ENCODE measurements at places on chromosomes 2 and 18.

- no peak overlapping the region for H3K4me3 ChIP-seq
- H3K27ac ChIP-seq = no peak overlapping the region
- H3K27me3 ChIP-seq = peaks cover 9% of the 10 kb centered on the region
These were observed 3.8 kb downstream of the SAG start for GRCh38 chr2:233311241-233311926.

GRCh38 chr18:57833441-57834101 is 30.5 kb upstream of the ATP8B1 start:
- peak overlapping the region; percentile 18 for H3K4me3 ChIP-seq
- H3K27ac ChIP-seq = peak overlapping the region; percentile 84
- no peak for DNase-seq
- H3K4me1 ChIP-seq = peaks cover 21% of the 10 kb centered on the region
- no peaks in the 10 kb centered on the region for H3K36me3 ChIP-seq
- H3K27me3 ChIP-seq = no peaks in the 10 kb centered on the region

GRCh38 chr18:23209796-23210195 is 74.5 kb downstream of the CABLES1 start:
- no peaks in the 10 kb centered on the region for H3K27me3 ChIP-seq
- H3K4me1 ChIP-seq = peaks cover 22% of the 10 kb centered on the region
- no peak overlapping the region for H3K4me3 ChIP-seq
- peaks cover 41% of the 10 kb centered on the region for H3K36me3 ChIP-seq

- no peak for DNase-seq
- no peak overlapping the region for H3K4me3 ChIP-seq
- no peaks in the 10 kb centered on the region for H3K36me3 ChIP-seq
- no peak overlapping the region for H3K27ac ChIP-seq
These were observed 121.8 kb downstream of the GLI2 start for GRCh38 chr2:120857422-120857821.

GRCh38 chr18:76955524-76956170 is 133.3 kb downstream of the ZNF236 start:
- peaks cover 31% of the 10 kb centered on the region for H3K36me3 ChIP-seq
- no peak overlapping the region for H3K27ac ChIP-seq
- no peaks in the 10 kb centered on the region for H3K27me3 ChIP-seq
- peaks cover 6% of the 10 kb centered on the region for H3K4me1 ChIP-seq

DNA sequence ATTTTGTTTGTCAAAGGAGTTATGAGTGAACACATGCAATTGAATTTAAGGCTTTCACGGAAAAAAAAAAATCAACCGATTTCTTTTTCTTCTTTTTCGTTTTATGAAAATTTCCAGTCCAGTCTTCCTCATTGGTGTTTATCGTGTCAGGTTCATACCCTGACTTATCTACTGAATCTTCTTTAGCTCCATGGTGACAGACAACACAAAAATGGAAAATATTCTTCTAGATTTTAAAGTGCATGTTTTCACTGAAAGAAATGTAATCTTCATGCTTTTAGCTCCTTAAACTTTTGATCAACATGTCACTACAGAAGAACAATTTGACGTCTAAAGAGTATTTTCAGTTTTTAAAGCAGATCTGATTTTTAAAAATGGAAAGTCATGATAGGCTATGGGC is 14.7 kb downstream of the KCNE4 start:
- H3K27ac ChIP-seq = no peak overlapping the region
- H3K4me1 ChIP-seq = peaks cover 46% of the 10 kb centered on the region
- H3K27me3 ChIP-seq = no peaks in the 10 kb centered on the region

DNA sequence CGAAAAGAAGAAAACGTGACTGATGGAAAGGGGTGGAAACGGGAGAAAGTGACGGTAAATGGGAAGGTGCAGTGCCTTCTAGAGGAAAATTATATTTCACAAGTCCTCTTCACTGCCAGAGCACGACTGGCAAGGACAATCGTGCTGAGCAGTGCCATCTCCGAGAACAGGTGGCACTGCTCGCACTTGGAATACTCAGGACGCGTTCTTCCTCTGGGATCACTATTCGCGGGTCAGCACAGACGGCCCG is 364 bp downstream of the STAT1 start:
- no peak for DNase-seq
- no peak overlapping the region for H3K27ac ChIP-seq
- H3K4me1 ChIP-seq = peaks cover 16% of the 10 kb centered on the region
- H3K36me3 ChIP-seq = no peaks in the 10 kb centered on the region
- H3K27me3 ChIP-seq = no peaks in the 10 kb centered on the region

DNA sequence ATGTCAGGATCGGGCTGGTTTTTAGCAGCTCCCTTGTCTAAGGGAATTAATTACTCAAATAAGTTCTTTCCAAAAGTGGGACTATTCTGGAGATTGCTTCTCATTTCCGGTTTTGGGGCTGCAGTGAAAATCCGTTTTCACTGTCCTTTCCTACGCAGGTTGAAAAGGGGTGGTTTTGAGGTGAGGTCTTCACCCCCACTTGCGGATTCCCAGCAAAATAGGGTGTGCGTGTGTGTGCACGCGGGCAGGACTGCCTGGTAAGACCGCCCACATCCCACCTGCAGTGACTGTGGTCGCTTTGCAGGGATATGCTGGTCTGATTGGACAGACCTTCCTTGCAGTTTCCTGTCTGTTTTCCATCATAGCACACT is 472 bp upstream of the PLEKHM3 start:
- DNase-seq = no peak
- H3K4me3 ChIP-seq = peak overlapping the region; percentile 94
- H3K27ac ChIP-seq = peak overlapping the region; percentile 95
- H3K27me3 ChIP-seq = peaks cover 4% of the 10 kb centered on the region

DNA sequence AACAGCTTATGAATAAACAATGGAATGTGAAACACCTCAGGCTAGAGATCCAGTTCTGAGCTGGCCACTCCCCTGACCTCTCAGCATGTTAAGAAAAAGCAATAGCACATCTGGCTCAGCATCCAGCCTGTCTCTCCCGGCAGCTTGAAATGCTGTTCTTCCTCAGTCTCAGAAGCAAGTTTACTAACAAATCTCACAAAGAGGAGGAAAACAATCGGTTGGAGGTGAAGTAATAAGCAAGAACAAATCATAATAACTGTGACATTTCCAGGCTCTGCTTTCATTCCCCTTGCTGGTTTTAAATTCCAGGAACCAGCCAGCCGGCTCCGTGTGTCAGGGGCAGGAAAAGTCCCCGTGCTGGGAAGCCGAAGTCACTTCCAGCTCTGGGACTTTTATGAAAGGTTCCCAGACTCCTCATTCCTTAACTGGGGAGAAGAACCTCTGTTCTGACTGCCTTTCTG is 133.9 kb upstream of the ARL4C start:
- no peaks in the 10 kb centered on the region for H3K36me3 ChIP-seq
- no peaks in the 10 kb centered on the region for H3K27me3 ChIP-seq
- peak overlapping the region; percentile 21 for H3K4me3 ChIP-seq
- H3K4me1 ChIP-seq = peaks cover 18% of the 10 kb centered on the region
- no peak for DNase-seq

DNA sequence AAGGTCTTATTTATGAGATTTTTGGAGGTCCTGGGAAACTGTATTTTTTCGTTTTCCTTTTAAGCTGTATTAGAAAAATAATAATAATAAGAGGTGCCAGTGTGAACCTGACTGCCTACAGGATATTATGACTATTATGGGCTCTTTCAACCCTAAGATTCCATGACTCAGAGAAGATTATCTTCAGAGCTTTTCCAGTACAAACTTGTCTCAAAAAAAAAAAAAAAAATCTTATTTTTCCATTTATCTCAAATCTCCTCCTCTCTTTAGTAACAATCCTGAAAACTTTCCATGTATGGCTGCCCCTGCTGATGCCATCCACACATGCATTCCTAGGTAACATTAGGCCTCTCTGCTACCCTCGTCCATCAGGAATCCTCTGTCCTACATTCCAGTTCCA is 36.7 kb upstream of the RPE start:
- peaks cover 9% of the 10 kb centered on the region for H3K4me1 ChIP-seq
- H3K27me3 ChIP-seq = peaks cover 2% of the 10 kb centered on the region
- H3K27ac ChIP-seq = peak overlapping the region; percentile 14
- H3K36me3 ChIP-seq = no peaks in the 10 kb centered on the region
- DNase-seq = no peak

- H3K36me3 ChIP-seq = peaks cover 4% of the 10 kb centered on the region
- peaks cover 23% of the 10 kb centered on the region for H3K27me3 ChIP-seq
- H3K4me3 ChIP-seq = no peak overlapping the region
- no peak overlapping the region for H3K27ac ChIP-seq
These were observed 71.0 kb downstream of the NOL4 start for GRCh38 chr18:34153711-34154110.

- DNase-seq = no peak
- H3K27me3 ChIP-seq = peaks cover 8% of the 10 kb centered on the region
- no peaks in the 10 kb centered on the region for H3K36me3 ChIP-seq
- H3K4me3 ChIP-seq = no peak overlapping the region
- H3K27ac ChIP-seq = no peak overlapping the region
These were observed 290.7 kb upstream of the ID2 start for GRCh38 chr2:8391126-8391525.

- H3K27me3 ChIP-seq = peaks cover 12% of the 10 kb centered on the region
- DNase-seq = no peak
- H3K4me3 ChIP-seq = no peak overlapping the region
- peaks cover 8% of the 10 kb centered on the region for H3K4me1 ChIP-seq
- H3K27ac ChIP-seq = no peak overlapping the region
- no peaks in the 10 kb centered on the region for H3K36me3 ChIP-seq
These were observed 122.4 kb upstream of the ZNF236 start for GRCh38 chr18:76699923-76700322.

DNA sequence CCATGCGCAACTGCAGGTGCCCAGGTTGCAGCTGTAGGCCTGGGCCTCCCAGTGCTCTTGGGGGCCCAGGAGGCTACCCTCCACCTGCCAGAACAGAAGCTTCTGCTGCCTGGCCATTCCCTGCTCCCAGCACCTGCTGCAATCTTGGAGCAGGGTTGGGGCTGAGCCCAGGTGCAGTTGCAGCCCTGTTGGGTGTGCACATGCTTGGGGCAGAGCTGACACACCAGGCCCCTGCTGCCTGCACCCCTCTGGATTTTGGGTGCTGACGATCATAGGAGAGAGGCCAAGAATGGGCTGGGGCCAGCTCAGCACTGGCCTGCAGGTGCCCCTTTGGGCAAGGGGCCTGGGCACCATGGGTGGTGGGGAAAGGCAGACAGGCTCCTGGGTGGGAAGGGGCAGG is 20.5 kb upstream of the SP140L start:
- H3K4me3 ChIP-seq = no peak overlapping the region
- DNase-seq = no peak
- H3K4me1 ChIP-seq = no peaks in the 10 kb centered on the region
- H3K36me3 ChIP-seq = peaks cover 7% of the 10 kb centered on the region

- DNase-seq = no peak
- H3K36me3 ChIP-seq = peaks cover 10% of the 10 kb centered on the region
- H3K4me3 ChIP-seq = no peak overlapping the region
- no peak overlapping the region for H3K27ac ChIP-seq
These were observed 64.1 kb upstream of the RAPGEF4 start for GRCh38 chr2:172671501-172671900.

DNA sequence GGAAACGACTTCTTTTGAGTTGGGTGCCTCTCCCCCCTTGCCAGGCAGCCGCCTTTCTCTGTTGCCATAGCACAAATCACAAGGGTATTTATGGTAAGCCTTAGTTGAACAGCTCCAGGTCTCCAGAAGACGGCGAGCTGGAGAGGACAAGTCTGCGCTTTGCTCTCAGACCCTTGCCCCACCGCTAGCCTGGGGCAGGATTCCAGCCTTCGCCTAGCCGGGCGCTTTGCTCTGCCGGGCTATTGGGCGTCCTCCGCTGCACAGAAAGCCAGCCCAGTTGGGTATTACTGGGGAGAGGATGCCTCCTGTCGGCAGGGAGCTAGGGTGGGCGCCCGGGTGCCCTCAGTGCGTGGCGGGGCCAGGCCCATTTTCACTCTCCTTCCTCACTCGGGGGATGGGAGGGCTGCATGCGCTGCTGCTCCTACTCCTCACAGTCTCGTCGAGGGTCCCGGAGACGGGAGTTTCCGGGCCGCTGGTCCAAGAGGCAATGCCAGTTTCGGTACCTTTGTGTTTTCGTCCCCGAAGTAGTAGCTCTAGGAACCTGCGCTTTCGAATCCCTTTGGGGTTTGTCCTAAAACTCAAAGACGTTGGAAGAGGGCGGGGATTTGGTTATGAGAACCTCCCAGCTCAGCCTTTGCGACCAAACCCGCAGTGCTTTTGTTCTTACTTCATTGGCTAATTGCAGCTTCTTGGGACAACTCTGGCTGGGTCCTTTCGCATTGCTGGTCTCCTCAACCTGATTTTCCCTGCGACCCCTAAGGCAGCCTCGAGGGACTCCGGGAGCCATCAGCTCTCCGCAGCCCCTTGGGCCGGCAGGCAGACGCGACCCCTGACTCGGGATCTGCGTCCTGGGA is 3.6 kb upstream of the DLX2 start:
- H3K36me3 ChIP-seq = no peaks in the 10 kb centered on the region
- H3K4me3 ChIP-seq = peak overlapping the region; percentile 73
- H3K27ac ChIP-seq = no peak overlapping the region
- peaks cover 20% of the 10 kb centered on the region for H3K4me1 ChIP-seq
- DNase-seq = no peak
- no peaks in the 10 kb centered on the region for H3K27me3 ChIP-seq

DNA sequence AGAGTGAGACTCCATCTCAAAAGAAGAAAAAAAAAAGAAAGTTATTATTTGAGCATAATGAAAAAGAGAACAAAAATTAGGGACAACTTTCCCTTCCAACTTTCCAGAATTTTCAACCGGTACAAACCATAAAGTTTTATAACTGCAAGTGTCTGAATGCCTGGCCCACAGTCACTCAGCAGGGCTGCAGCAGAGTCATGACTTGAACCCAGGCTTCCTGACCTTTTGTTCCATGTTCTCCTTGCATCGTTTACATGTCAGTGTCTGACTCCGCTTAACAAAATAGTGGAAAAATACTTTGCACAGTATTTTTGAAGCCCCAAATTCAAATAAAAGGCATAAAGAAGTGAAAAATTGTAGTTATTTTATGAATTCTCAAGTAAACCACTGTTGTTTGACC is 82.7 kb downstream of the LTBP1 start:
- H3K36me3 ChIP-seq = peaks cover 2% of the 10 kb centered on the region
- peak overlapping the region; percentile 86 for H3K27ac ChIP-seq
- H3K4me1 ChIP-seq = peaks cover 41% of the 10 kb centered on the region
- no peaks in the 10 kb centered on the region for H3K27me3 ChIP-seq
- no peak for DNase-seq
- no peak overlapping the region for H3K4me3 ChIP-seq

DNA sequence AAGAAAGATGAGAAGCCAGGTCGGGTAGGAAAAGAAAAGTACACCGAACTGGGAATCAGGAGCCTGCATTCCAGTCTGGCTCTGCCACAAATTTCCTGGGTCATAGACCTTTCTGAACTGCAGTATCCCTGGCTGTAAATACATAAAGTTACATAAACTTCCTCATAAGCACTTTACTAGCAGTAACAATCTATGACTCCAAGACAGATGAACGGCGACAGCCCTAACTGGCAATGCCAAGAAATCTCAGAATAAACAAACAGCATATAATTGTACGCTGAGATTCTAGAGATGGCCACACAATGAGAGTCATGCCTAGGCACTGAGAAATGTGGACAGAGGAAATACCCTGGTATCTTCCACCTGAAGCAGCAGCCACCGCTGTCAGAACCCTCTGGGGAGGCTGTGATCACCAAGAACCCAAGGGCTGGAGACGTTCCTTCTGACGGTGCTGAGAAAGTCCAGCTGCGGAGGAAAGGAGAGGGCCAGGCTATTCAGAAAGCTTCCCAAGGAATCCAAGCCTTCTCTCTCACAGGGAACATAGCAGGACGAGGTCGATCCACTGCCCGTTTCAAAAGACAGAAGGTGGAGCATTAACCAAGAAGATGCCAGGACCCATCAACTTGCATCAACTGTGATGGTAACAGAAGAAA is 89.3 kb upstream of the SLC66A3 start:
- peaks cover 4% of the 10 kb centered on the region for H3K36me3 ChIP-seq
- no peak for DNase-seq
- H3K4me3 ChIP-seq = no peak overlapping the region
- no peak overlapping the region for H3K27ac ChIP-seq

All from chondrocyte (in vitro differentiated cells).